ENCODE measurements at places on chromosomes 1 and 21.
A peak's percentile ranks its signal among the peaks of the same experiment; 100 is the strongest.

DNA sequence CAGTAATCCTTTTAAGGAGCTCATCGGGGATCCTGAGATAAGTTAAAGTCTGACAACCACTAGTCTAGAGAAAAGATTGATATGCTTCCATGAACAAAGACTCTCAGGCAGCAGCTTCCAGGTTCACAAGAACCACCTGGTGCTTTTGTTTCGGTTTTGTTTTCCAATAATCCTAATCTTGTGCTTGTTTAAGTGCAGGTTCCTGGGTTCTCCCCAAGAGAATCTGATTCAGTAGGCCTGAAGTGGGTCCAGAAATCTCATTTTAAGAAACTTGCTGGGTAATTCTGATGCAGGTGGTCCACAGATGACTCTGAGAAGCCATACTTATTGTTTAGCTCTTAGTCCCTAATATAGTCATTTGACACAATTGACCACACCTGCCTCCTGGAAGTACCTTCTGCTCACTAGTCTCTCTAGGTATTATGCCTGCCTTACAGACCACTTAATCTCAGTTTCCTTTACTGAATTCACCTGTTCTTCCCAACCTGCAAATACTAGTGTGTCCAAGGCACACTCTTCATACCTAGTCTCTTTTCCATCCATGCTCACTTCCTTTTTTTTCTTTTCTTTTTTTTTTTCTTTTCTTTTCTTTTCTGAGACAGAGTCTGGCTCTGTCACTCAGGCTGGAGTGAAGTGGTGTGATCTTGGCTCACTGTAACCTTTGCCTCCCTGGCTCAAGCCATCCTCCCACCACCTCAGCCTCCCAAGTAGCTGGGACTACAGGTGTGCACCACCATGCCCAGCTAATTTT lies 20.5 kb upstream of the FRRS1 start:
- no peak for DNase-seq

DNA sequence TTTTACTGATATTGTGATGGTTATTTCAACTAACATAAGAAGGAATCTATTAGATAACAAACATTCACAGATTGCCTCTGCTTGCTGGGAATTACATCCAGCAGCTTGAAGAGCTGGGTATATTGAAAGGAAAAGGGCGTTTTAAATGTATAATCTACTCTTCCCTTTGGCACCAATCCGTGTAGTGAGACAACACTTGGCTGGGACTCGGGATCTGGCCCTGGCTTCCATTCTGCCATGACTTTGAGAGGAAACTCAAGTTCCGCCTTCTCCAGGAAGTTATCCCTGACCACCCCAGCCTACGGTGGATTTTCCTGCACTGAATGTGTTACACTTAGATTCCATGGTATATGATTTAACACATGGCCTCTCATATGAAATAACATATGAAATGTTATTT lies 86.9 kb upstream of the UBE2U start:
- no peak for DNase-seq

GRCh38 chr1:69836971-69837636 lies 269.4 kb downstream of the LRRC7 start:
- no peak for DNase-seq

GRCh38 chr1:229092377-229093237 lies 178.3 kb upstream of the RAB4A start:
- peak; percentile 85 for DNase-seq

- DNase-seq = no peak
Measured at GRCh38 chr21:46173573-46173972, 10.7 kb downstream of the SPATC1L start.

DNA sequence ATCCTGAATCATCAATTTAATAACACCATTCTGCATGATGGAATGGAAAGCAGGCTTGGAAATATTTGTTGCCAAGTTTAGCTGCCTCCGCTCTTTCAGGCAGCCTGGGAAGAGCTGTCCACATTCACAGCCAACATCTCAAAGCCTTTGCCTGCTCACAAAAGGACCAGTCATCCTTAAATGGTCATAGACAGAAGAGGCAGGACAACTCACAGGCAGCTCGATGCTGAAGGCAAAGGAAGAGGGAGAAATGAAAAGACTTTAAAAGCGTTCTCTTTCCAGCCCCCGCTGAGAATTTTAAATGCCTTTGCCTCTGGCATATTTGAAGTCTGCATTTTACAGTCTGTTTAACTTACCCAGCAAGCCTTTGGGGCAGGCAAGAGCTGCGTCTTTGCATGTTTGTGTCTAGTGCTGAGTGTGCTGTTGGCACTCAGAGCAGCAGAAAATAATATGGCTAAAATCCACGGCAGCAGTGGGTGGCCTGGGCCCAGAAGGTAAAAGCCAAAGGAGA lies 68.9 kb downstream of the NMNAT2 start:
- DNase-seq = no peak

GRCh38 chr1:241658081-241658793 lies 6.2 kb downstream of the WDR64 start:
- DNase-seq = no peak

DNA sequence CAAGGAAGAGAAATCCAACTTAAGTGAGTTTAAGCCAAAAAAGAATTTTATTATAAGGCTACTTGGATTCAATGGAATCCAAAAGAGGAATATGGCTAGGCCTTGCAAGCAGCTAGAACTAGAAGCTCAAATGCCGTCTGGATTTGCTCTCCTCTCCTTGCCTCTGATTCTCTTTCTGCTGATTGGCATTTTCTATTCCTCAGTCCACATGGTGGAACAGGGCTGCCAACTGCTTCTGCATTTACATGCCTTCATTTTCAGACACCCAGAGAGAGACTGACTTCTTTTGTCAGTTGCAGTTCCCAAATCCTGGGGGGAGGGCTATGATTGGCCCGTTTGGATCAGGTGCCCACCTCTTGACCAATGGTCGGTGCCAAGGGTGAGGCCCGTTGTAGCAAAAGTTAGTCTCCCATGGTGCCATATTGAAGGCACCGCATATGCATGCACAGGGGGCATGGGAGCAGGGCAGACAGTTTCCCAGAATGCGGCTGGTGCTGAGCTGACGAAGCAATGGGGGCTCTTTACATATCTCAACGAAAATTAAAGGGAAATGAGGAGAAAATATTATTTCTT lies 18.3 kb downstream of the ZBTB18 start:
- DNase-seq = no peak

- no peak for DNase-seq
Measured at GRCh38 chr1:216898801-216899200, 175.6 kb upstream of the ESRRG start.

GRCh38 chr1:225464851-225465792 lies 37.3 kb upstream of the LBR start:
- DNase-seq = no peak

DNA sequence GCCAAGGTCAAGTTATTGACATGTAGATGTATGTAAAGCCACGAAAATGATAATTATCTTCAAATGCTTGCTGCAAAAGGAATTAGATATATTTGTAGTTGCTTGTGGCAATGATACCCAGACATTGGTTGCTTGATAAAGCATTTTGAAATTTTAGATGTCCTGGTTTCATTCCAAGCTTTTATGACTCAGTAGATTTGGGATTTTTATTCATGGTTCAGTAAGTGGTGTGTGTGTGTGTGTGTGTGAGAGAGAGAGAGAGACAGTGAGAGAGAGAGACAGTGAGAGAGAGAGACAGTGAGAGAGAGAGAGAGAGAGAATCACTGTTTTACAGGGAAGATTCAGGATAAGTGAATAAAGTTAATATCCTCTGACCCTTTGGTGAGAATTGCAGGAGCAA lies 498.2 kb upstream of the C1orf87 start:
- DNase-seq = no peak

GRCh38 chr1:199856216-199856780 lies 171.2 kb upstream of the NR5A2 start:
- DNase-seq = no peak

GRCh38 chr1:84946631-84947030 lies 50.3 kb downstream of the MCOLN2 start:
- no peak for DNase-seq

DNA sequence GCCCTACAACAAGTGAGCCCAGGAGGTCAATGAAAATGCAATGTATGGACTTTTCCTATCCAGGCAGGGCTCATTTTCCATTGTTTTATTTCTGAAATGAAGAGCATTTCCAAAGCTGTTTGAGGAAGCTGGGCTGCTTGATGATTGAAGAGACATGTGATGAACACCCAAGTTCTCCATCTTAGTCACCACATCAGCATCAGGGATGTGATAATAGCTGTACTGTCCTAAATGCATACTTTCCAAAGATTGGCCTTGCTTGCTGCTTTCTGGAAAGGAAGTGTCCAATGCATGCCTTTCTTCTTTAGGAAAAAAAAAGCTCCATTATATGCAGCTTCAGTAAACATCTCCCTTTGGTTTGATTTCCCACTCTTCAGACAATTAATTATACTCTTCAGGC lies 425.9 kb upstream of the RUNX1 start:
- DNase-seq = no peak

- DNase-seq = no peak
Measured at GRCh38 chr1:226497276-226497833, 51.2 kb upstream of the STUM start.

DNA sequence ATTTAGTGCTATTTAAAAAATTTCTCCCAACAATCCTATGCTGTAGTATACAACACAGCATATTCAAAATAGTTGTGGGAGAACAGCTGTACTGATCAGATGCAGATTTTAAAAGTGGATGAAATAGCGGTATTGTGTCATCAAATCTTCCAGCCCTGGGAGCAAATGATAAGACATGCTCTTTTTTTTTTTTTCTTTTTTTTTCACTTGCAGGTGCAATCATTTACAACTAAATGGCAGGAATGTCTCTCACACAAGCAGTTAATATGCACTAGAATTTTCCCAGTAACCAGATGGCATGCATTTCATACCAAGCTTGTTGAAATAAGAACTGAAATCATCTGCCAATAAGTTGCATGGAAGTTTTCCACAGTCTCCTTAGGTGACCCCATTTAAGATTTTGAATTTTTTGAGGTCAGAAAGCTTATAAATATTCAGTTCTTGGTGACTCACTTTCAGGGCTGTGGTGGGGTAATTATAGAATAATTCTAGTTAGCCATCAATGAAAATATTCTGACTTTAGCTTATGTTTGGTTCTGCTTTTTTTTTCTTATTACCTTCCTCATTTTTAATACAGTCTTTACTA lies 623.9 kb upstream of the NR5A2 start:
- DNase-seq = no peak

- DNase-seq = no peak
Measured at GRCh38 chr1:29325675-29326074, 89.4 kb downstream of the PTPRU start.

- no peak for DNase-seq
Measured at GRCh38 chr1:230333590-230334446, 92.3 kb downstream of the PGBD5 start.

DNA sequence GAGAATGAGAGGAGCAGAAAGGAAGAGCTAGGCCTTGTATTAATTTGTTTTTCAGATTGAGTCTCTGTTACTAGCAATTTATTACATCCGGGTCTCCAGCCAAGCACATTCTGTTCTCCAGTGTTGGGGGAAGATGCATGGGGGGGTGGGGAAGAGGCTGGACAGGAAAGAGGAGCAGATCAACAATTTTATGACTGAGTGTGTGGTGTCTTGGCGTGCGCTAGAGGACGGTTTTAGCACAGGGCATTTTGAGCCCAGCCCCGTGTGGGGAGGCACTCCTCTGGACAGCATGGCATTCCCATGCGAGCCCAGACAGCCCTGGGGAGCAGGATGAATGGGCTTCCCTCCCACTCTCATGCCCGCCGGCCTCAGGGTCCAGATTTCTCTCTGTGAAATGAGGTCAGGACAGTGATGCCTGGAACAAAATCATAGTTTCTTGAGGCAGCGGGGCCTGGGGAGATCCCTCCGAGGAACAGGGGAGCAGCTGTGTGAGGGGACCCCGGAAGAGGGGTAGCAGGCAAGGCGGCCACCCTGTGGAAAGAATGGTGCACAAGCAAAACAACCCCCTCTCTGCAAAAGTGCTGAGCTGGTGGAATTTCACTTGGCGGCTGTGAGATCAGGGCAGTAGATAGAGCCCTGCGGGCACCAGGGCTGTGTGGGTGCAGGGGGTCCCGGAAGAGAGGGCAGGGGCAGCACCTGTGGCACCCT lies 16.3 kb downstream of the SOX13 start:
- no peak for DNase-seq

DNA sequence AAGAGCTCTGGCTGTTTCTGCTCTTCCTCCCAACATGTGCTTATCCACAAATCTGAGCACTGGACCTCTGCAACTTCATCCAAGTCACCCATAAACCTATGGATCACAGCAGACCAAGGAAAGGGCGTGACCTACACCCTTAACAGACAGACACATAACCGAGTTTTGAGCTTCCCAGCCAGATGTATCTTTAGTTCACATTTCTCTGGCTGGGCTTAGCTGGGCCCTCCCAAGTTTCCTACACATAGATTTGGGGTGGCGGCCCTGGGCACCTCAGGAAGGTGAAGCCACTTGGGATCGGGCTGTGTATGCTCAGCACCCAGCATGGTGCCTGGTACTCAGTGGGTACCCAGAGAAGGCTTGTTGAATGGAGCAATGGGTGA lies 26.4 kb downstream of the FAAH start:
- DNase-seq = no peak

GRCh38 chr1:54309631-54310366 lies 96.4 kb downstream of the SSBP3 start:
- DNase-seq = peak; percentile 63

DNA sequence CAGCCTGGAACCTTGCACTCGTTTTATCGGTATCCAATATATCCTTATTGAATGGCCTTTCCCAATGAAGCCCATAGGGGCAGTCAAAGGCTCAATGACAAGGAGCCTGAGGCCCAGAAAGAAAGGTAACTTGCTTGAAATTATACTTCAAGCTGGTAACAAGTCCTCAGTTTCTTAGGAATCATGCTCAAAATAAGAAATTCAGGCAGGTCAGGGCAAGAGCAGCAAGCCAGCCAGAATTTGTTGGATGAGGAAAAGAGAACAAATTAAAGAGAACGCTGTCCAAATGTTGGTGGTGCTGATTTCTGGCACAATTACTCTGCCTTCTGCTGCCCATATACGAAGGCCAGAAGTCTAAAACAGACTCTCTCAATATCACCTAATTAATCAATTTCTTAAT lies 77.6 kb downstream of the DDX20 start:
- no peak for DNase-seq

GRCh38 chr1:94382201-94382600 lies 36.0 kb upstream of the ABCD3 start:
- DNase-seq = no peak

DNA sequence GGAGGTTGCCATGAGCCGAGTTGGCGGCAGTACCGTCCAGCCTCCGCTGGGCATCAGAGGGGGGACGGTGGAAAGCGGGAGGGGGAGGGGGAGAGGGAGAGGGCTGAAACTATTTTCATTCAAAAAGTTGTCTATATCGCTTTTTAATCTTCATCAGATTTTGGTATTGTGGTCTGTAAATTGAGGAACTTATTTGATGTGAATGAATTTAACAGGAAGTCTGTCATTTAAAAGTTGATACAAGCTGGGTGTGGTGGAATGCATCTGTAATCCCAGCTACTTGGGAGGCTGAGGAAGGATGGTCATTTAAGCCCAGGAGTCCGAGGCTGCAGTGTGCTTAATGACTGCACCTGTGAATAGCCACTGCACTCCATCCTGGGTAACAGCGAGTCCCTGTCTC lies 3.0 kb upstream of the EPHX4 start:
- DNase-seq = no peak

- DNase-seq = no peak
Measured at GRCh38 chr1:193019442-193020026, 39.6 kb downstream of the UCHL5 start.

- DNase-seq = no peak
Measured at GRCh38 chr1:203135636-203136305, 8.2 kb downstream of the ADORA1 start.

- no peak for DNase-seq
Measured at GRCh38 chr1:9610548-9610947, 21.8 kb downstream of the TMEM201 start.

- no peak for DNase-seq
Measured at GRCh38 chr1:84365225-84366221, 32.8 kb upstream of the DNASE2B start.
